Breast epithelium (tissue), 4 donors: ENCODE measurements at places on chromosomes 6 and 20. TPM values are rescaled to one million over a fixed set of nuclear protein-coding genes. Genes with fewer than 3 reads are reported as not detected.

Gene BTN1A1
- total RNA-seq = not detected

GRCh38 chr6:64914124-64914523 lies 792.9 kb downstream of the EYS start:
- H3K4me1 ChIP-seq = no peaks in the 10 kb centered on the region
- no peak for DNase-seq
- no peak overlapping the region for H3K27ac ChIP-seq
- no peaks in the 10 kb centered on the region for H3K36me3 ChIP-seq

Gene MEI4
- not detected for total RNA-seq

DNA sequence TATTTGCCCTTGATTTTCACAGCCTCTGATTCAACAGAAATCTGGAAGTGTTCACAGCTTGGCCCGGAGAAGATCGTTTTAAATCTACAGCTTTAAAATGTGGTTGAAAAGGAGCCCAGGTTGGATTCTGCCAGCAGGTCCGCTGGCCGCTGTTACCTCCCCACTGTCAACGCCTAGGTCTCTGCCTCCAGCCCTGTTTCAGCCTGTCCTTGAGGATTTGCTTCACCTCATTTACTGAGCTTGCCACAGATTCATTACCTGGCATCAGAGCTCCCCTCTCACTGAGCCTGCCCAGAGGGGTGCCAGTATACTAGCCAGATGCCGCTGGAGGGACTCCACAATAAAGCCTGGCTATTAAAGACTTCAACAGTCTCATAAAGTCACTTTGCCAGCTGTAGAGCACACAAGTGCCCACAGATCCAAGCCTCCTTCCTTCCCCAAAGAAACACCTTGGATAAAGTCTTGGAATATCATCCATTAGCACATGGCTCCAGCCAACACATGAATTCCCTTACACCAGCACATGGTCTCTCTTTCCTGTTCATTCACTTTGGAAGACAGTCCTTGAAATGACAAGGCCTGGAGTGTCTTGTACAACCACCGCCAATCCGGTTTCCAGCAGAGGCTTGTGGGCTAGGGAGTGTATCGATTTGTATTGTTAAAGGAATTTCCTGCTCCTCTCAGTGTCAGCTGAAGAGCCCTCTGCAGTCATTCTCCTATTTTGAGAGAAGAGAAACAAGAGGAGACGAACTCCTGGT lies 9.5 kb upstream of the NR2E1 start:
- no peak overlapping the region for H3K4me3 ChIP-seq
- no peak for DNase-seq
- H3K36me3 ChIP-seq = no peaks in the 10 kb centered on the region
- no peak overlapping the region for H3K27ac ChIP-seq
- peaks cover 4% of the 10 kb centered on the region for H3K27me3 ChIP-seq
- H3K4me1 ChIP-seq = no peaks in the 10 kb centered on the region

- peak; percentile 48 for DNase-seq
- H3K4me1 ChIP-seq = no peaks in the 10 kb centered on the region
Measured at GRCh38 chr6:112251171-112251875, 3.0 kb downstream of the LAMA4 start.

DNA sequence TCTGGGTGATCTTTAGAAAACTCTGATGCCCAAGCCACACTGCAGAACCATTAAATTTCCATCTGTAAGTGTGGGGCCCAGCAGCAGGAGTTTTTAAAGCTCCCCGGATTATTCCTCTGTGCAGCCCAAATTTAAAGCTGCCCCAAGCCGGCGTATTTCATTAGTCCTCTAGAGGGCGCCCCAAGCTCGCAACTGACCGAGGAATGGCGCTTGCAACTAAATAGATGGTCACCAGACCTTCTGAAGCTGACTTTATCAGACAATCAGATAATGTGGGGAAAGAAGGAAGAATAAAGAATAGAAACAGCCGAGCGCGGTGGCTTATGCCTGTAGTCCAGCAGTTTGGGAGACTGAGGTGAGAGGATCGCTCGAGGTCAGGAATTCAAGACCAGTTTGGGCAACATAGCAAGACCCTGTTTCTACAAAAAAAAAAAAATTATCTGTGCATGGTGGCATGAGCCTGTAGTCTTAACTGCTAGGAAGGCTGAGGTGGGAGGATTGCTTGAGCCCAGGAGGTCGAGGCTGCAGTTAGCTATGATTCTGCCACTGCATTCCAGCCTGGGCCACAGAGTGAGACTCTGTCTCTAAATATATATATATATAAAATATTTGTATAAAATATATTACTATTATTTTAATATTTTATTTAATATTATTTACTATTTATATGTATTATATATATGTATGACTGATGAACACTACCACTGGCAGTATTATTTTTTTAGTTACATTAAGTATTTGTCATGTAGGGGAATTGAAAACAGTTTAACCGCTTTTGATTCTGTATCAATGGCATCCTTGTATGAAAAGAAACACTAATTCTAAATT lies 56.0 kb downstream of the OTOR start:
- peaks cover 66% of the 10 kb centered on the region for H3K27me3 ChIP-seq
- no peaks in the 10 kb centered on the region for H3K4me1 ChIP-seq
- no peak overlapping the region for H3K27ac ChIP-seq
- no peak overlapping the region for H3K4me3 ChIP-seq
- DNase-seq = no peak

GRCh38 chr20:46128310-46129151 lies 10.4 kb downstream of the CD40 start:
- no peaks in the 10 kb centered on the region for H3K36me3 ChIP-seq
- no peak overlapping the region for H3K4me3 ChIP-seq
- DNase-seq = no peak
- H3K4me1 ChIP-seq = peaks cover 13% of the 10 kb centered on the region

DNA sequence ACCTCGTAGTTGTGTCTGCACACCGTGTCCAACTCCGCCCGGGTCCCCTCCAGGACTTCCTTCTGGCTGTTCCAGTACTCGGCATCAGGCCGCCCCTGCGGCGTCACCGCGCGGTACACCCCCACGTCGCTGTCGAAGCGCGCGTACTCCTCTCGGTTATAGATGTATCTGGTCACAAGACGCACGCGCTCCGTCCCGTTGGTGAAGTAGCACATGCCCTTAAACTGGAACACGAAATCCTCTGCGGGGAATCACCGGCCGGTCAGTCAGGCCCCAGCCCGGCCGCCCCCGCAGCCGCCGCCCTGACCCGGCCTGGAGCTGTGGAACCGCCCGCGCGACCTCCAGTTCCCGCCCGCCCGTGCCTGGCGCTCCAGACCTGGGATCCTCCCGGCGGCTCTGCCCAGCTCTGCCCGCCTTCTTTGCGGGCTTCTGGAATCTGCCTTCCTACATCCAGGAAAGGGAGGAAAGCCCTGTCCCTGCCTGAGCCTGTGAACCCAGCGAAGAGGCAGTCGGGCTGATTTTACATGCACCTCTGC lies 1.6 kb downstream of the HLA-DQB1 start:
- peak overlapping the region; percentile 18 for H3K4me3 ChIP-seq
- DNase-seq = no peak
- no peaks in the 10 kb centered on the region for H3K4me1 ChIP-seq

- H3K27ac ChIP-seq = peak overlapping the region; percentile 82
- H3K4me1 ChIP-seq = no peaks in the 10 kb centered on the region
- no peaks in the 10 kb centered on the region for H3K36me3 ChIP-seq
- DNase-seq = peak; percentile 92
Measured at GRCh38 chr20:36064658-36065426, 89.7 kb upstream of the EPB41L1 start.

Gene SLC17A1
- total RNA-seq = not detected

DNA sequence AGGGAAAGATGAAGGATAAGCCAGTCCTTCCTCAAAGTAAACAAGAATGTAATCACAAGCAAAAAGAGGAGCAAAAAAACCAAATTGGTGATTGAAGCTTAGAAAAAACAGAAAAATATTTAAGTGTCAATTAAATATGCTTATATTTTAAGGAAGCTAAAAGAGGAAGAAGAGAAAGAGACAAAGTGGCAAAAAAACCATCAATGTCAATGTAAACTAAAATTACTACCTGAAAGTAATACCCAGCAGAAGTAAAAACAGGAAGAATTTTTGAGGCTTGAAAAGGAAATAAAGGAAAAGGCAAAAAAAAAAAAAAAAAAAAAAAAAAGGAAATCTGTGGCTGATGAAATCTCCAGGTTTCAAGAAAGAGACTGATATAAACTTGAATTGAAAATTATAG lies 36.2 kb upstream of the OGFRL1 start:
- H3K36me3 ChIP-seq = no peaks in the 10 kb centered on the region
- peaks cover 7% of the 10 kb centered on the region for H3K4me1 ChIP-seq
- no peaks in the 10 kb centered on the region for H3K27me3 ChIP-seq
- no peak overlapping the region for H3K27ac ChIP-seq

Gene ECT2L
- 0.15 TPM for total RNA-seq

Gene LAMA4
- total RNA-seq = 129 TPM

DNA sequence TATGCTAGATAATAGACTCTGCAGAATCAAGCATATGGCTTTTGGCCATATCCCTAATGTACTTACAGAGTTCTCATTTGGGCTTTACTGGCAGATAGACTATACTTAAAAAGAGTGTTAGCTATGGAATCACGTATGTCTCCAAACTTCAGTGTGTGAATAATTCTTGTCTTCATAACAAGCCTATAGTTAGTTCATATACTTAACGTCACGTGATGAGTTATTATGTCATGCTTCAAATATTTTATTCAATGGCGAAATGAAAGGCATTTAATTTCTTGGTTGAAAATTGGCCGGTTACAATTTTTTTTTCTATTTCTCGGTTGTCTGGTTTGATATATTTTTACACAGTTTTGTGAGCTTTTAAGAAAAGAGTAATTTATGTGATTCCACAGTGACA lies 62.7 kb downstream of the MEI4 start:
- no peaks in the 10 kb centered on the region for H3K27me3 ChIP-seq
- no peak overlapping the region for H3K27ac ChIP-seq
- H3K36me3 ChIP-seq = no peaks in the 10 kb centered on the region
- DNase-seq = no peak
- H3K4me1 ChIP-seq = no peaks in the 10 kb centered on the region

DNA sequence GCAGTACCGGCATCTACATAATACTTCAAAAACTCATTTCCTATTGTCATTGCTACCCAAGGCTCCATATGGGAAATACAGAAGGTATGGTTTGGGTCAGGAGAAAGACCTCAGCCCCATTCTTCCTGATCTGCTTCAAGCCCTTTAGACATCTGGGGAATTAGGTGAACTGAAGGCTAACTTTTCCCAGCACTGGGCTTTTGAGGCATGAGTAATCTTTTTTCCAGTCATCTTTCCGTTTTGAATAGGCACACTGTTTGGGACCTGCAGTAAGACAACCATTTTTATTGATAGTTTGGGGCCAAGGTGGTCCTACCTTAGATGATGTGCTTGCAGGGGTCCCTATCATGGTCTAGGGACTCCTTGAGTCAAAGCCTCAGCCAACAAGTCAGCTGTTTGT lies 198.4 kb downstream of the HAO1 start:
- DNase-seq = no peak
- H3K4me3 ChIP-seq = no peak overlapping the region
- H3K4me1 ChIP-seq = no peaks in the 10 kb centered on the region
- H3K27me3 ChIP-seq = no peaks in the 10 kb centered on the region
- no peaks in the 10 kb centered on the region for H3K36me3 ChIP-seq
- no peak overlapping the region for H3K27ac ChIP-seq

GRCh38 chr20:45489083-45489531 lies 19.6 kb downstream of the WFDC2 start:
- H3K36me3 ChIP-seq = no peaks in the 10 kb centered on the region
- H3K27ac ChIP-seq = no peak overlapping the region
- H3K4me1 ChIP-seq = no peaks in the 10 kb centered on the region
- H3K4me3 ChIP-seq = no peak overlapping the region
- no peaks in the 10 kb centered on the region for H3K27me3 ChIP-seq

DNA sequence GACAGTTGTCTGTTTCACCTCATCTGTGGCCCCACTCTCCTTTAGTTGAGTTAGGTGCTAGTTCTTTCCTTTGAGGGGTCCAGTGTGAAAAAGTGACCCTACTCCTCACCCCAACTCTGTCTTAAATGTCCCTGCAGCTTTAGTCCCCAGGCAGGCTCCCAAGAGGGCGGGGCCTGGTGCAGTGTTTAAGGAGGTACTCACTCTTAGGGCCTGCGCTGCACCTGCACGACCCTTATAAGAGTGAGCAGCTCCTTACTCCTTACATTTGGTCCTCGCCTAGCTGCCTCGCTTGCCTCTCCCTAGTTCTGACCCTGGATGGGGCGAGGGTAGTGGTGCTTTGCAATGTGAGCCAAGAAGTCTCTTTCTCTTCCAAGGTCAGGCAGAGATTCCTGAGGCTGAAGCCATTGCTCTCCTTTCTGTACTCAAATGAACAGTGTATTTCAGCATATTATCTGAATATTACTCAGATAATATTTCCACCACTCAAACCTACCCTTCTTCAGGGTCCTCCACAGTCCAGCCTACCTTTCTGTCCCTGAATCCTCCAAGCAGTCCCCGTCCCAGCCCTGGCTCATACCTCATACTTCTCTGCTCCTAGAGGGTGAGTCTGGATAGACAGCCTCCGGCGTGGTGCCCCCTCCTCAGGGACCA lies 11.9 kb upstream of the VEGFA start:
- no peaks in the 10 kb centered on the region for H3K4me1 ChIP-seq
- H3K4me3 ChIP-seq = no peak overlapping the region
- no peaks in the 10 kb centered on the region for H3K36me3 ChIP-seq
- H3K27ac ChIP-seq = no peak overlapping the region
- H3K27me3 ChIP-seq = no peaks in the 10 kb centered on the region

- H3K27me3 ChIP-seq = no peaks in the 10 kb centered on the region
- H3K4me3 ChIP-seq = no peak overlapping the region
Measured at GRCh38 chr20:35669681-35670080, 5.0 kb upstream of the CPNE1 start.

DNA sequence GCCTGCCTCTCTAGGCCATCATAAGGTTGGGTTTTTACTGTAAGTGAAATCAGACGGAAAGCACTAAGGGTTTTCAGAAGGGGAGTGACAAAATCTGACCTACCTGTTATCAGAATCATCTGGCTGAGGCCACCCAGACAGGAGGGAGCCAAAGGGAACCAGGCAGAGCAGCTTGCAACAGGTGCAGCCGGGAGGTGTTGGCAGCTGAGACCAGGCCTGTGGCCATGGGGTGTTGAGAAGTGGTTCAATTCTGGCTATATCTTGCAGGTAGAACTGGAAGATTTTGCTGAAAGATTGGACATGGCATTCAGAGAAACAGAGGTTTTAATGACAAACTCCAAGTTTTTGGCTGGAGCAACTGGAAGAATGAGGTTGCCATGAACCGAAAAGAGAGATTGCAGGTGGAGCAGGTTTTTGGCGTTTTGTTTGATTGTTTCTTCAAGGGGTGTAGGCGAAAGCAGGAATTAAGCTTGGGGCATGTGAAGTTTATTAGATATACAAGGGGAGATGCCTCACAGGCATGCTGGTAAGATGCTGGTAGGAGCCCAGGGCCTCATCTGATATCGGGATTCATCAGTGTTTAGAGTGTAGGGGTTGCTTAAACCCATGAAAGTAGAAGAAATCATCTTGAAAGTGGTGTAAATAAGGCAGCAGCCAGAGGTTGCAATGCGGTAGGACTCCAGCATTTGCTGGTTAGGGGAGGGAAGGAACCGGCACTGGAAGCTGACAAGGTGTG lies 35.1 kb upstream of the MAP3K4 start:
- no peak overlapping the region for H3K4me3 ChIP-seq
- H3K27ac ChIP-seq = no peak overlapping the region
- H3K4me1 ChIP-seq = no peaks in the 10 kb centered on the region
- H3K27me3 ChIP-seq = no peaks in the 10 kb centered on the region
